ENCODE measurements at places on chromosomes 13 and 19. TPM values are rescaled to one million over a fixed set of nuclear protein-coding genes. Genes with fewer than 3 reads are reported as not detected.

The AMER2 gene
- not detected for total RNA-seq

The ADAMTS10 gene
- total RNA-seq, result 8.0 TPM

The ARL11 gene
- total RNA-seq, result 0.10 TPM

The POU2F2 gene
- 1.5 TPM for total RNA-seq

The SELENOV gene
- total RNA-seq, result not detected
